Cerebellum (tissue), 4 donors: ENCODE measurements at places on chromosomes 4 and X. TPM values are rescaled to one million over a fixed set of nuclear protein-coding genes. Genes with fewer than 3 reads are reported as not detected.

- no peak for DNase-seq
Observed at GRCh38 chr4:184450743-184451535, 23.4 kb downstream of the IRF2 start.

GRCh38 chr4:3335385-3335784 is 42.6 kb downstream of the RGS12 start:
- no peak for DNase-seq

DNA sequence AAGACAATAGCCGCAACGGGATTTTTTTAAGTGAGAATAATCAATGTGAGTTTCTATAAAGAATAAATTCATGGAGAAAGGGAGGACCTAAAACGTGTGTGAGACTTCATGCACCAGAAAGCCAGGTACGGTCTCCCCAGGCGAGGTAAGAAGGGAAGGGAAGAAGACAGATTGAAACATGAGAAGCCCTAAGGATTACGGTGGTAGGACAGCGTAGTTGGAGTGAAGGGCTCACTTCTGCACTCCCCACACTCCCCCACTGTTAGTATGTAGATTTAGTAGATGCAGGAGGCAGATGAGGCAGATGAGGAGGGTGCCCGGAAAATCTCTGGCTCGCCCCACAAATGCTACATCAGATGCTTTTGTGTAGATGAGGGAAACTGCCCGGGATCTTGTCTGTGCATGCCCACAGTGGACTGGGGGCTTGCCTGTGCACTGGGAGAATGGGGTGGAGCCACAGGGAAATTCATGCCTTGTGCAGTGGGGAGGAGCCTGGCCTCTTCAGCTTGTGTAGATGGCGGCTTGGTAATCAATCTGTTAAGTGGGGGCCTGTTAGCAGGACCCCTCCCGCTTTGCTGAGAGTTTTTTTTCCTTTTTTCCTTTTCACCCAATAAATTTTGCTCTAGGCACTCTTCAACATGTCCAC is 1544.5 kb upstream of the TENM3 start:
- no peak for DNase-seq

GRCh38 chr4:80228460-80228859 is 31.2 kb downstream of the PRDM8 start:
- no peak for DNase-seq

DNA sequence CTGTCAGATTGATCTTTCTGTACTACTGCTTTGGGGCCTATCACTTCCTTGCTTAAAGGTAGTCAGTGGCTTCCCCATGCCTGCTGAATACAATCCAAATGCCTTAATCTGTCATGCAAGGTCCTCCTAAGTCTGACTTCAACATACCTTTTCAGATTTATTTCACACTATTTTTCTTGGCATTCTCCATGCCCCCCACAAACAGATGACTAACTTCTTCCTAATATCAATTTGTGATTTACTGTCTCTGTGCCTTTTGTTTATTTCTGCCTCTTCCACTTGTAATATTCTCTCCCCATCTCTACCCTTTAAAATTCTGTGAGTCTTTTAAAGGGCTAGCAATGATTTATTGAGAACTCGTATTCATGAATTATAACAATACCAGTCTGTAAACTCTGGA is 41.8 kb downstream of the OCRL start:
- DNase-seq = no peak

- DNase-seq = no peak
Observed at GRCh38 chr4:1629699-1630083, 54.4 kb downstream of the FAM53A start.

GRCh38 chr4:38716256-38716655 is 52.3 kb downstream of the KLF3 start:
- DNase-seq = no peak

DNA sequence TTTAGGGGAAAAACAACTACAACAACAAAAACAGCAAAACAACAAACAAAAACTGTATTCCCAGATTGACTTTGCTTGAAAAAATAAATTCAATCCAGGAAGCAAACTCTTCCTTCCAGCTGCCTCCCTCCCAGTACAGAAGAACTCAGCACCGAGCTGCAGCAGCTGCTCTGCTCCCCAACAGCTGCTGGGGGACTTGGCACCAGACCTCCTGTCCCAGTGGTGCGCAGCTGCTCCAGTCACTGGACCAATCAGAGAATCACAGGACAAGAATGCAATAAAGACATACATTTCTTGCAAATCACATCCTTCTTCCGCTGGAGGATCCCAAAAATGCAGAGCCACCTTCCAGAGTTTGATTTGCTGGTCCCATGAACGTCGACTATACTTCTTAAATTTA is 11.8 kb upstream of the FAM53A start:
- no peak for DNase-seq

- DNase-seq = no peak
Observed at GRCh38 chr4:103156106-103156505, 42.0 kb downstream of the CENPE start.

- no peak for DNase-seq
Observed at GRCh38 chr4:13483136-13483767, 888 bp downstream of the RAB28 start.

GRCh38 chr4:54066088-54066415 is 1.6 kb upstream of the CHIC2 start:
- no peak for DNase-seq

GRCh38 chr4:2829933-2830451 is 13.7 kb upstream of the ADD1 start:
- no peak for DNase-seq

DNA sequence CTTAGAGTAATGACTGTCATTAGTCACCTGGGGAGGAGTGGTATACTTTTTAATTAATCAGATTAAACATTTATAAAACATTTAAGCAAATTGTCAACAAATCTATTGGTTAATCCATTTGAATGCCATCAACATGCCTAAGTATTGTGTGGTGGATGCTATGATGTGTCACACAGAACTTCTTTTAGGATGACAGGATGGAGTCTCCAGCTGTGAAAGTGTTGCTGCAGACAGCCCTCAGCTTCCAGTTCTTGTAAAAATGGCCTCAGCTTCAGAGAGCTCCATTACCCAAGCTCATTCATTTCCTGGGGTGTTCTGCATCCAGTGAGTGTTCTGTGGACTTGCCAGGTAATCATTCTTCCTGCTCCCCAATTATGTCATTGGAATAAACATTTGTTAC is 74.3 kb upstream of the CLNK start:
- no peak for DNase-seq

DNA sequence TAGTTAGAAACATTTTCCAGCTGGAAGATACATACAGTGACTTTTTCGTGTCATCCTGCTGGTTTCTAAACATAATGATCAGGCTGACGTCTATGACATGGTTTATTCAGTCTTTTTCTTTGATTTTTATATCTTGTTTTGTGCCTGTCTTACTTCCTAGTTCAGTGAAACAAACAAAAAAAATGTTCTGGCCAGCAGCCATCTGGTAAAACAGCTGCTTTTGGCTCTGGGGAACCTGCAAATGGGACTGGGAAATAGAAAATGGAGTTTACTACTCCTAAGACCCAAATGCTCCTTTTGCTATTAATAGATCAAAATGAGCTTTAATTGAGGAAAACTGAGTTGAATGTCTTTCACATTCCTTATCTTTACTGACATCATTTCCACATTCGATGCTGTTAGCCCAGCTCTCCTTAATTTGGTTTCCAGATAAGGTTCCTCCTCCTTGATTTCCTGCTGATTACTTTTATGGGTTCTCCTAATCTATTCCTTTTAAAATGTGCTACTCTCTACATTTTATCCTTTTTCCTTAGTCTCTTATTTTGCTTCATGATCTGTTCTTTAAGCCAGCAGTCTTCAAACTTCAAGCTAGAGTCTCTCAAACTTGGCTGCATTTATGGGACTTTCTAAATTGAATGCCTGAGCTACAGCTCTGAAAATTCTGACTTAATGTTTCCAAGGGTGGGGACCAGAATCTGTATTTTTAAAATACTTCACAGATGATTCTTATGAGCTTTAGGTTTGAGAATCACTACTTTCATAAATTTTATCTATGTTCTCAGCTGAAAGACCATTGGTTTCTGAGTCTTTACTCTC is 499.5 kb downstream of the ANKRD50 start:
- no peak for DNase-seq

GRCh38 chrX:39065051-39065871 is 264.0 kb downstream of the MID1IP1 start:
- peak; percentile 50 for DNase-seq

GRCh38 chrX:140440876-140441275 is 64.0 kb downstream of the SOX3 start:
- no peak for DNase-seq

DNA sequence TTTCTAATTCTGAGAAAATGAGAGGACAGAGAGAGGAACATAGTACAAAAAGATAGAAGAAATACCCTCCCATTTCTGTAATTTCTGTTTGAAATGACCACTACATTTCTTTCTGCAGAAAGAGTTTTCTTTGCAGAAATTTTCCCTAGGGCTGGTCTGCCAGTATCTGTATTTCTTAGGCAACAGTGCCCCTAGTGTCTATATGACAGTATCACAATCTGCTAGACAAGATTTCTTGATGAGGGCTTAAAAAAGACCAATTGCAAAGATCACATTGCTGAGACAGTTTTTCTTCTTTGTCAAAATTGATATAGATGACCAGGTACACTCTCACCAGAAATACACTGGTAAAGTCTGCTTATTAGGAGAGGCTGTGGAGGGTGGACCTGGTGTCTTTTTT is 81.0 kb upstream of the ZDHHC15 start:
- peak; percentile 12 for DNase-seq

- no peak for DNase-seq
Observed at GRCh38 chrX:147522981-147523380, 388.7 kb upstream of the FMR1 start.

GRCh38 chr4:139857021-139857420 is 191.4 kb downstream of the MGST2 start:
- DNase-seq = no peak

GRCh38 chr4:152961773-152962115 is 25.6 kb downstream of the FHDC1 start:
- DNase-seq = no peak

- DNase-seq = no peak
Observed at GRCh38 chrX:38879631-38880220, 78.5 kb downstream of the MID1IP1 start.

- no peak for DNase-seq
Observed at GRCh38 chr4:61628727-61629126, 428.6 kb downstream of the ADGRL3 start.

- no peak for DNase-seq
Observed at GRCh38 chr4:137739391-137739790, 207.1 kb upstream of the PCDH18 start.

SULT1E1 gene
- 18.1 TPM for total RNA-seq

CLDN2 gene
- total RNA-seq = not detected

ARHGAP6 gene
- 5.1 TPM for total RNA-seq

MAMLD1 gene
- 5.3 TPM for total RNA-seq

ESX1 gene
- not detected for total RNA-seq

GABRQ gene
- 1.6 TPM for total RNA-seq

AMBN gene
- not detected for total RNA-seq

ZNF718 gene
- total RNA-seq = 21.0 TPM

LRIT3 gene
- total RNA-seq = 0.36 TPM

SSX1 gene
- total RNA-seq = not detected

GAGE12H gene
- total RNA-seq = not detected
